ENCODE measurements at places on chromosomes 16 and 17.

GRCh38 chr16:13527332-13527731 lies 392.6 kb upstream of the ERCC4 start:
- DNase-seq: no peak

- no peak for DNase-seq
Measured at GRCh38 chr17:57377094-57377493, 120.8 kb downstream of the MSI2 start.

DNA sequence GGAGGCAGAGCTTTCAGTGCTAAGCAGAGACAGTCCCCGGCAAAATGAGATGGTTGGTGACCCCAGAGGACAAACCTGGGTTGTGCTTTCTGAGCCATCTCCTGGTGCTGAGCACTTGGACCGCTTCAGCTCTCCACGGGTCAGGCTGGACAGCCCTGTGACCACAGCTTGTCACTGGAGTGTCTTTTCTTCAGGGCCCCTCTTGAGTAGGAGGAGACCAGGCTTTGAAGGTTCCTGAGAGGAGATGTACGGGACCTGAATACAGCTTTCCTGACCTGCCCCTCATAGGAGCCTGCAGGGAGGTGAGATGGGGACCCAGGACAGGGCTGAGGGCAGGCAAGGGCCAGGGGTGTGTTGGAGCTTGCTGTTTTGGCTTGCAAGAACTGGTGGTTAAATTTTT lies 17.8 kb upstream of the ADGRG1 start:
- no peak for DNase-seq

DNA sequence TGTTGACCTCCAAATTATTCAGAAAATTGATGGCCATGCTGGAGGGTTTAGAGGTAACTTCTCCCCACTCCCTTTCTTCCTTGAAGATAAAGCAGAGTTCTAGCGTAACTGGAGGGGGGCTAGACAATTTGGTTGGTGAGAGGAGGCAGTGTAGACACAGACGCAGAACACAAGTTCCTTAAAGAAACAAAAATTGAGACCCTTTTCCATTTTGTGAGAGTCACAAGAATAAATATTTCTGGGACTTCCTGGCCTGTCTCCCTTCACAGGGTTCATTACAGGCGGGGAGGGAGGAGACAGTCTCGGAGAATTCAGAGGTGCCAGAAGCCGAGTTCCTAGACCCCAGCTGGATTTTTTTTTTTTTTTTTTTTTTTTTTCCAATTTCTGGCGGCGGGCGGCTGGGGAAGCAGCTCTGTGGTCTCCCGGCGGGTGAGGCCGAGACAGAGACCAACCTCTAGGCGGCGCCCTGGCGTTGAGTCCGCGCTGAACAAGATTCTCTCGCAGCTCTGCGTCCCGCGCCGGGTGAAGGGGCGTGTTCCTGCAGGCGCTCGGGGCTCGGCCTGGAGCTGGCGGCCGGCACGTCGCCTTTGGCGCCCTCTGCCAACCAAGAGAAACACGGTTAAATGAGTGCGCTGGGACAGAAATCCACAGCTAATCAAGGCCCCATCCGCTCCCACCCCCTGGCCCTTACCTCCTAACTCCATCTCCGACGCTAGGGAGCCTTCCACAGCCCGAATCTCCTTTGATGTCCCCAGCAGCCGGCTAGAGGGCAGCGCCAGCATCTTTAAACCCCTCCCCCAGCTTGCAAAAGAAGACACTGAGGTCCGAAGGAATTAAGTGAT lies 10.2 kb upstream of the HOXB9 start:
- DNase-seq: peak; percentile 33

DNA sequence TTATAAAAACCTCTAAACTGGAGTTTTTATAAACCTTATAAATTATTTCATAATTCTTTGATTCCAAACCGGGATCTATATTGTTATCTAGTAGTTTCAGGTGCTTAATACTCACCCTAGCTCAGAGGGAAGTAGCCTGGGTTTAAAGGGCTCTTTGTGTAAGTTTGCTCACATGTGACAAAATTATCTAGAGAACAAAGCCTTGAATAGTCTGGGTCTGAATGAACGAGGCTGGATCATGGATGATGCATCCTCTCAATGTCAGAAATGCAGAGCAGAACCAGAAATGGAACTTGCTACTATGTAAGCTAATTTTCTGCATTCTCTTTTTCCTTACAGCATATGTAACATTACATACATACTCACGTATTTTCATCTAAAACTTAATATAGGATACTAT lies 103.9 kb upstream of the NETO2 start:
- DNase-seq: no peak

- DNase-seq: no peak
Measured at GRCh38 chr16:54240271-54241129, 46.1 kb downstream of the IRX3 start.

DNA sequence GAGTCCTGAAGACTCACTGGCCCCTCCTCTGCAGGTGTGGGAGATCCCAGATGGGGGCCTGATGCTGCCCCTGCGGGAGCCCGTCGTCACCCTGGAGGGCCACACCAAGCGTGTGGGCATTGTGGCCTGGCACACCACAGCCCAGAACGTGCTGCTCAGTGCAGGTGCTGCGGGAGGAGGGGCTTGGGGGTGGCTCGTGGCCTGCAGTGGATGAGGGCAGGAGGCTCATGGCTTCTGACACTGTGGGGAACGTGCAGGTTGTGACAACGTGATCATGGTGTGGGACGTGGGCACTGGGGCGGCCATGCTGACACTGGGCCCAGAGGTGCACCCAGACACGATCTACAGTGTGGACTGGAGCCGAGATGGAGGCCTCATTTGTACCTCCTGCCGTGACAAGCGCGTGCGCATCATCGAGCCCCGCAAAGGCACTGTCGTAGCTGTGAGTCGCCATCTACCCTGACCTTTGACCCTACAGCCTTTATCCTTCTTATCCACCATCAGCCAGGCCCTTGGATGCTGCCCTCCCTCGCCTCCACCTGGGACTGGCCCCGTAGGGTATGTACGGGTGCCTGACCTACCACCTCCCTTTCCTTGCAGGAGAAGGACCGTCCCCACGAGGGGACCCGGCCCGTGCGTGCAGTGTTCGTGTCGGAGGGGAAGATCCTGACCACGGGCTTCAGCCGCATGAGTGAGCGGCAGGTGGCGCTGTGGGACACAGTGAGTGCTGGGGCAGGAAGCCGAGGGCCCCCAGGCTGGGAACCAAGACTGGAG lies 3.6 kb downstream of the CORO1A start:
- DNase-seq: no peak

GRCh38 chr17:79027925-79028491 lies 4.0 kb downstream of the C1QTNF1 start:
- no peak for DNase-seq

DNA sequence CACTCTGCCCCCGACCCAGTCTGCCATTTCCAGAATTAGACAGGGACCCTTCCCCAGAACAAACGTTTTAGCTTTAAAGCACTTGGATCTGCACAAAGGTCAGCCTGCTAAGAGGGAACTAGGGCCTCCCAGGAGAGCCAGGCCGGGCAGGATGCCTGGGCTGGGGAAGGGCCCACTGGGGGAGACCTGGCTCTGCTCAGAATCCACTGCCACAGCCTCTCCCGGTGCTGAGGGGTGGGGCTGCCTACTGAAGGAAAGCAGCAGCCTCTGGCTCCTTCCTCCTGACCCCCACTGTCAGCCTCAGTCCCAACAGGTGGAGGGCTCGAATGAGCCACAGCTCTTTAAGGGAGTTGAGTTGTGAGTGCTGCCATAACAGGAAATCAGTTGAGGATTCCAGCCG lies 1.7 kb downstream of the YBX2 start:
- no peak for DNase-seq

DNA sequence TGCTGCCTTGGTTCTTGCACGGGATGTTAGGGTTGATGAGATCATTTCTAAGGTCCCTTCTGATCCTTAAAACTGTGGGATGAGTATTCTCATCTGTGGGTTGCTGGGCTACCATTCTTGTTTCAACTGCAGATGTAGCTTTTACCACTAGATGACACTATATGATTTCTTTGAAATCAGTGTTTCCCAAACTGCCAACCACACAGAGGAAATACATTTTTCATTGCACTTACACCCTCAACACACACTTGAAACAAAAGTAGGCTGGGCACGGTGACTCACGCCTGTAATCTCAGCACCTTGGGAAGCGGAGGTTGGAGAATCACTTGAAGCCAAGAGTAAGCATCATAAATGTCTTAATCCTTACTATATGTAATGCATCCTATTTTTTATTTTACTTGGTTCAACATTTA lies 15.3 kb downstream of the LCMT1 start:
- DNase-seq: peak; percentile 75
